ENCODE measurements at places on chromosomes 4 and X. TPM values are rescaled to one million over a fixed set of nuclear protein-coding genes. Genes with fewer than 3 reads are reported as not detected.
A peak's percentile ranks its signal among the peaks of the same experiment; 100 is the strongest.

The PTPN13 gene
- not detected for total RNA-seq

The HEPH gene
- not detected for total RNA-seq

The LRRC66 gene
- total RNA-seq = not detected

The FAM9C gene
- total RNA-seq = not detected

GRCh38 chr4:19030048-19030447 is 1008.5 kb upstream of the LCORL start:
- DNase-seq = no peak
- H3K27me3 ChIP-seq = no peaks in the 10 kb centered on the region
- no peaks in the 10 kb centered on the region for H3K36me3 ChIP-seq
- H3K4me3 ChIP-seq = no peak overlapping the region
- no peaks in the 10 kb centered on the region for H3K4me1 ChIP-seq

DNA sequence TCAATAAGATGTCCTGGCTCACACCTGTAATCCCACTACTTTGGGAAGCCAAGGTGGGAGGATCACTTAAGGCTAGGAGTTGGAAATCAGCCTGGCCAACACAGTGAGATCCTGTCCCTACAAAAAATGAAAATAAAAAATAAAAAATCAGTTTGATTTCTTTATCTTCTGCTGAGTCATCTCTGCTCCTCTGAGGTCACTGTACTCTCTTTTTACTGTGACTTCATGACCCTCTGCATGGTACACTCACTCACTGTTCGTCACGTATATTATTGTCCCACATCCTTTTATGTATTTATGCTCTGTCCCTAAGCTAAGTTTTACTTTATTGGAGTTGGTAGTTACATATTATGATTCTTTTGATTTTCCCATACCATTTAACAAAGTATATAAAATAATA is 333.3 kb downstream of the PCDH7 start:
- H3K27ac ChIP-seq = no peak overlapping the region
- DNase-seq = no peak
- no peaks in the 10 kb centered on the region for H3K27me3 ChIP-seq

DNA sequence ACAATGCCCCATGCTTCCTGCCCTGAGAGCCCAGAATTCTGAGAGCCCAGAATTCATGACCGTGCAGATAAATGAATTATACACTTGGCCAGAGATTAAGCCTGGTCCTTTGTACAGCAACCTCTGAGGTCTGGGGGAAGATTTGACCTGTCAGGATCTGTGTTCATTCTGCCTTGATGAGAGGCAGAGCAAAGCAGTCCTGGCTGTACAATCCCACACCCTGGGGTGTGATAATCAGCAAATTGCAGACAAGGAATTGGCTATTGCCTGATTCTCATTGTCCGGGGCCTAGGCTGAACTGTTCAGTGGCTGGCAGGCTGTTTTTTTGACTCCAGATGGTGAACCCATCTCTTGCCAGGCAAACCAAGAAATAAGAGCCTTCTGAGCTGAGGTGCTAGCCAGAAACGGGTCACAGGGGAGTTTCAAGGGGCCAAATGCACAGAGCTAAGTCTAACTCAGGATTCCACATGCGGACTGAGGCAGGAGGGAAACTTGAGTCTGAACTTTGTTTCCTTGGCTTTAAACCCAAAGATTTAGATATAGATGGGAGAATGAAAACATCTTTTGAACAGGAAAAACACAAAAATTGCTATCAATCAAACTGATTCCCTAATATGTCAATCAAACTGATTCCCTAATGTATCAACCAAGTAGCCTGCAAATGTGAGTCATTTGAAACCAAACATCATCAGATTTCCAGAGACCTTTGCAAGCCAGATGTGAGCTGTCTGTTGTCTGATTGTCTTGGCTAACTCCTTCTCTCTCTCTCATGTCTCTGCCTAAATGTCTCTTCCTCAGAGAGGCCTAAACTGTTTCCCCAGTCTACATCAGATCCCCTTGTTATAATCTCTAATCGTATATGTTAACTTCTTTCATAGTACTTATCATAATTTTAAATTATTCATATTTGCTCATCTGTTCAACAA is 159.3 kb downstream of the ATG4A start:
- no peaks in the 10 kb centered on the region for H3K36me3 ChIP-seq
- no peak for DNase-seq
- no peaks in the 10 kb centered on the region for H3K4me1 ChIP-seq
- H3K27me3 ChIP-seq = peaks cover 4% of the 10 kb centered on the region
- H3K4me3 ChIP-seq = no peak overlapping the region
- H3K27ac ChIP-seq = no peak overlapping the region

DNA sequence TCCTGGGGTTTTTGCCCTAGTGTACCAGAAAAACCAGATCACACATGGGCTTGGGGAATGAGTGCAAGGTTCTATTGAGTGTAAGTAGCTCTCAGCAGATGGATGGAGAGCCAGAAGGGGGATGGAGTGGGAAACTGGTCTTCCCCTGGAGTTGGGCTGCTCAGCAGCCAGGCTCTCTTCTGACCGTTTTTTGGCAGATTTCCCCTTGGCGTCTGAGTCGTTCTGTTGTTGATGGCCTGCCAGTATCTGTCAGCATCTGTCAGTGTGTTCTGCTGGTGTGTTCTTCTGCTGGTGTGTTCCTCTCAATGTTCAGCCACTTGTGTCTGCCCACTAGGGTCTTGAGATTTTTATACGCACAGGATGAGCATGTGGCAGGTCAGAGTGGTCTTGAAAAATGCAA is 633.9 kb upstream of the CPEB2 start:
- H3K4me3 ChIP-seq = no peak overlapping the region
- H3K36me3 ChIP-seq = no peaks in the 10 kb centered on the region
- H3K4me1 ChIP-seq = no peaks in the 10 kb centered on the region
- no peak overlapping the region for H3K27ac ChIP-seq

DNA sequence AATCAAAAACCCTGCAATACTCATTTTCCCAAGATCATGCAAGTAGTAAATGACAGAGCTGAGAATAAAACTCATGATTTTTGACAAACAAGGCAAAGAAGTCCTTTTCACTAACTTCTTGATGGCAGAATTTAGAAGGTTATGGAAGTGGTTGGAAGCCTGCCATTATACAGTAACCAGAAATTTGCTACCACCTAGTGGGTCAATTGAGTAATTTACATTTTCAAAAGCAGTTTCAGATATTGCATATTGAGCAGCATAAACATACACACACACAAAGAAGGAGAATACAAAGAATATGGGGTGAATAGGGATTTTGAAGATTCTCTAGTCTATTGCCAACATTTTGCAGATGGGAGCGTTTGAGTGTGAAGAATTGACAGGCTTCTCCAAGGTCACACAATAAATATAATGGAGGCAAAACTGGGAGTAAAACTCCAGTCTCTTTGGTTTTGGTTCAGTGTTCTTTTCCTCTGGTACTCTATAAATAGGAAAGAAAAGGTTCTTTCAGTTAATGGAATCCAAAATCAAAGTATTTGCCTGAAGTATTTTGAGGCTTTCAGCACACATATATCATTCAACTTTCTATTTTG is 70.2 kb downstream of the GC start:
- no peaks in the 10 kb centered on the region for H3K36me3 ChIP-seq
- no peaks in the 10 kb centered on the region for H3K4me1 ChIP-seq
- no peak overlapping the region for H3K27ac ChIP-seq
- H3K27me3 ChIP-seq = no peaks in the 10 kb centered on the region

DNA sequence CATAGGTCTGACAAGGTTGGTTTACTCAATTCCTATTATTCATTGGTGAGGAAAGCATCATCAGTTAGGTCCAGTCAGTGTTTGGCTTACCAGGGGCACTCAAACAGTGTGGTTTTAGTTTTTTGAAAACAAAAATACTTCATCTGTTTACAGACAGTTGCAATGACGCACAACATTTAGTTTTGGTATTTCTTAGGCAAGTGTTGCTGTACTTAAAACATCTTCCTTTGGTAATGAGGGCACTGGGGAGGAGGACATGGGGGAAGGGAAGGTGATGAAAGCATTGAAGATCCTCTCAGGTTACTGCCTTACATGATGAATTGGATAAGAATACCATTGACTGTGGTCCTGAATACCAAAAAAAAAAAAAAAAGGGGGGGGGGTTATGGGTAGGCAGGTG is 93.7 kb upstream of the MAOA start:
- DNase-seq = no peak
- H3K27ac ChIP-seq = no peak overlapping the region
- H3K4me1 ChIP-seq = no peaks in the 10 kb centered on the region
- H3K27me3 ChIP-seq = no peaks in the 10 kb centered on the region

DNA sequence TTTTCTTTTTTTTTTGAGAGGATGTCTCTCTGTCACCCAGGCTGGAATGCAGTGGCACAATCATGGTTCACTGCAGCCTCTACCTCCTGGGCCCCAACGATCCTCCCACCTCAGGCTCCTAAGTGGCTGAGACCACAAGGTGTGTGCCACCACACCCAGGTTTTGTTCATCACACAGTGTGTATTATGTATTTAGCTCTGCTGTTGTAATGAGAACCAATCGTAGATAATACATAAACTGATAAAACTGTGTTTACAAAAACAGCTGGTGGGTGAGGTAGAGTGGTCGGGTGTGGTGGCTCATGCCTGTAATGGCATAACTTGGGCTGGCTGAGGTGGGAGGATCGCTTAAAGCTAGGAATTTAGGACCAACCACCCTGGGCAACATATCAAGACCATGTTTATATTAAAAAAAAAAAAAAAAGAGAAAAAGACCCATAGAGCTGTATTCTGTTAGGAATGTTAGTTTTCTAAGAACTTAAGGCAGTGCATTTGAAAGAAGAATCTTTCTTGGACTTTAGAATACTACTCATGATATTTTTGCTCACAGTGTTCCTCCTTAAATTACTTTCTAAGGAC is 34.9 kb downstream of the POLR2B start:
- no peak for DNase-seq
- H3K36me3 ChIP-seq = peaks cover 40% of the 10 kb centered on the region
- peak overlapping the region; percentile 8 for H3K27ac ChIP-seq
- H3K27me3 ChIP-seq = no peaks in the 10 kb centered on the region
- peaks cover 4% of the 10 kb centered on the region for H3K4me1 ChIP-seq

- no peaks in the 10 kb centered on the region for H3K27me3 ChIP-seq
- peaks cover 64% of the 10 kb centered on the region for H3K4me1 ChIP-seq
- peaks cover 32% of the 10 kb centered on the region for H3K36me3 ChIP-seq
- H3K4me3 ChIP-seq = no peak overlapping the region
- H3K27ac ChIP-seq = no peak overlapping the region
Observed at GRCh38 chr4:113675731-113676697, 85.5 kb downstream of the CAMK2D start.

- peaks cover 7% of the 10 kb centered on the region for H3K4me1 ChIP-seq
- no peak overlapping the region for H3K27ac ChIP-seq
- H3K27me3 ChIP-seq = no peaks in the 10 kb centered on the region
- H3K4me3 ChIP-seq = no peak overlapping the region
- peaks cover 19% of the 10 kb centered on the region for H3K36me3 ChIP-seq
Observed at GRCh38 chr4:40134206-40134917, 62.5 kb upstream of the RHOH start.

- peak; percentile 10 for DNase-seq
- H3K4me1 ChIP-seq = peaks cover 2% of the 10 kb centered on the region
- H3K27me3 ChIP-seq = no peaks in the 10 kb centered on the region
- H3K4me3 ChIP-seq = no peak overlapping the region
- H3K36me3 ChIP-seq = no peaks in the 10 kb centered on the region
- no peak overlapping the region for H3K27ac ChIP-seq
Observed at GRCh38 chr4:166169111-166169510, 296.1 kb downstream of the TLL1 start.
